ENCODE measurements at places on chromosomes 12 and 14.

DNA sequence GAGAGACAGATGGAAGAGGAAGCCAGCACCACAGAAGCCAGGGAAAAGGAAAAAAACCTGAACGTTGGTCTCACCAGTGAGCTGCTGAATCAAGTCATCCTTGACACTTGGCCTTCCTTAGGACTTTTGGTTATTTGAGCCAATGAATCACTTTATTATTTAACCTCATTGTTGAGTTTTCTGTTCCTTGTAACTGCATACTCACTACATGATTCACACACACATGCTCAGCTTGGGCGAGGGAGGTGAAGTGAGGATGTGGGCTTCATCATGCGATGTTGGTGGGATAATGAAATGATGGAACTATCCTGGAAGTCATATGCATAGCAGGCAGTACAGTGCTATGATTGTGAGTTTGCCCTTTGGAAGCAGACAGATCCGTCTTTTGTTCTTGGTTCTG is 40.6 kb upstream of the RPH3A start:
- no peak for DNase-seq

DNA sequence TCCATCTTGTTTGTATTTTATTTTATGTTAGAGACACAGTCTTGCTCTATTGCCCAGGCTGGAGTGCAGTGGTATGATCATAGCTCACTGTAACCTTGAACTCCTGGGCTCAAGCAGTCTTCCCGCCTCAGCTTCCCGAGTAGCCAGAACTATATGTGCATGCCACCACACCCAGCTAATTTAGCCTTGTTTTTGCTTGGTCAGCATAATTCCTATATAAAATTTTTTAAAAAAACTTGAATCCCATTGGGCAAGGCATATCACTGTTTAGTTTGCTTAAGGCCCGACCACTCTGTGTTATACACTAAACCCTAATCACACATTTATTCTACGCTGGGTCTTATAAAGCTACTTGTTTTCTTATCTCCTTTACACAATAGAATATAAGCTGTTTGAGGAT is 266.4 kb downstream of the AKAP6 start:
- no peak for DNase-seq

GRCh38 chr12:96906498-96906848 is 584 bp upstream of the NEDD1 start:
- no peak for DNase-seq

GRCh38 chr12:62677355-62677754 is 210.7 kb downstream of the MON2 start:
- no peak for DNase-seq

- DNase-seq: no peak
Observed at GRCh38 chr14:74653386-74654138, 41.5 kb upstream of the LTBP2 start.

- DNase-seq: no peak
Observed at GRCh38 chr12:131222329-131223139, 268.8 kb downstream of the ADGRD1 start.

DNA sequence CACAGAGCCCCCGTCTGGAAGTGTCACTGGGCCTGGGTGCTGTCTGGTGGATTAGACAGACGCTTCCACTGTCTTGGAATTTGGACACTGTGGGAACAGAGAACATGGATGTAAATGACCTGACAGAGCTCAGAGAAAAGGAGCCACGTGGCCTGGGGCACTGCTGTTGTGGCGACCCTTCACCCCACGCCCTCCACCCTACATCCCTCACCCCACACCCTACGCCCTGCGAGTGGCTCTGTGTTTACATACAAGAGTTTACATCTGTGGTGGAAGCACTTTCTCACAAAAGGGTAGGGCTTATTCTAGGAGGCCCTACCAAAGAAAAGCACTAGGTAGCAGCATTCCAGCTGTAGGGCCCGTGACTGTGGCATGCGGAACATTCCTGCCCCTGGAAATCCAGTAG is 47.7 kb downstream of the B4GALNT3 start:
- DNase-seq: no peak

DNA sequence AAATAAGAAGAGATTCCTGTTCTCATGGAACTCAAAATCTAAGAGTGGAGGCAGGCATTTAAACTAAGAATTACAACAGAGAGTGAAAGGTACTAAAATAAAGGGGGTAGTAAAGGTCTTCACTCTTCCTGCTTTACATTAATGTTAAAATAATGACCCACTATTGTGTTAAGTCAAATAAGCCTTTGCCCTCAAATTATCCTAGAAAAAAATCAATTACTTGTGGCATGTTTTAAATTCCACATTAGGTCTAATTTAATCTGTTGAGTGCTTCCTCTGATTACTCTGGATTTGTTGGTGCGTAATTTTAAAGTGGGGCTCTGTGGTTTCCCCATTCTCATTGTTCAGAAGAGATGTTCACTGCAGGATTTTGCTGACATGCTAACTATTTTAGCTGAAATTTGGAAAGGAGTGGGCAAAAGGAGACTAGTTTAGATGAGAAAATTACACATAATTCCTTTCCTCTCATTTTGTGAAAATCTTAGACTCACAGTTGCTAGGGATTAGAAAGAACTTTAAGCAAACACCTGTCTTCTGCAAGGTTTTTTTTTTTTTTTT is 35.5 kb downstream of the BTG1 start:
- no peak for DNase-seq

GRCh38 chr12:67239061-67239460 is 30.1 kb upstream of the CAND1 start:
- no peak for DNase-seq

DNA sequence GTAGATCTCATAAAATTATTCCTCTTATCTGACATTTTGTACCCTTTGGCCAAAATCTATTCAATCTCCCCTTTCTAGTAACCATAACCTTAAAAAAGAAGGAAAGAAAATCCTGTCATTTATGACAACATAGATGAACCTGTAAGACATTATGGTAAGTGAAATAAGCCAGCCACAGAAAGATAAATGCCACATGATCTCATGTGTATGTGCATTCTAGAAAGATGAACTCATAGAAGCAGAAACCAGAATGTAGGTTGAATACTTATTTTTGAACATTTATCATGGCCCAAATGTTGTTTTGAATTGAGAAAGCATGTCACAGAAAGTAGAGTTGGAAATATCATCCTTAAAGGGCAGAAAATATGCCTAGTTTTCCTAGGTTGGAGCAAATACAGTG is 1053.6 kb downstream of the SLC6A15 start:
- DNase-seq: no peak

DNA sequence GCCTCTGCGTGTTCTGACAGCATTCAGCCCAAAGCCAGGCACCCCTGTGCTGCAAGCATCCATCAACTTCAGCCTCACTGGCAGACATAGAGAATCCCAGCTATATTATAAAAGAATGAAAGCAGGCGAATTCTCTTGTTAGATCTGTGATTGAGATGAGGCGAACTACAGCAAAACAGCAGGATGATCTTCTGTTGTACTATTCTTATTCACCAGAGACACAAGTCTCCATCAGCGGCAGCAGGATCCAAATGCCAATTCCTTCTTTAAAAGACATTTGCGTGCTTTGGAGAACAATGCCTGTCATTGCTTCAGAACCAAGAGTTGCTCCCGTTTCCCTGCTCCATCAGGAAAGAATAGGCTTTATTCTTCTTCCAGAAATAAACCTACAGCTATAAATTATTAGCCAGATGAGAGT is 188.9 kb downstream of the SLC41A2 start:
- no peak for DNase-seq

DNA sequence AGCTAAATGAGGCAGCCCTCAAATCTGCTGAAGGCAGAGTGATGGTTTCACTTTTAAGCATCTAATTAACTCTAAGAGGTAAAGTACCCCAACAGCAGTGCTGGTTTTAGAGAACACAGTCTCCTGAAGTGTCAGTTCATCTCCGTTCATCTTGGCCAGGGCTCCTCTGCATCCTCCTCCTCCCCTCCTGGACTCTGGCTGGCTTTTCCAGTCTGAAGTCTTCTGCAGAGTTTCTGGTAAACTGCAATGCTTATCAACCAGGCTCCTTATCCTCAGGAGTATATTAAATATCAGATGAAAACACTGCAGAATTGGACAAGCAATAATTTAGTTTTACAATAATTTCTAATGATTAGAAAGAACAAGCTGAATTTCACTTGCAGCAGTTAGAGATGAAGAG is 115.4 kb downstream of the GTF2A1 start:
- DNase-seq: no peak

DNA sequence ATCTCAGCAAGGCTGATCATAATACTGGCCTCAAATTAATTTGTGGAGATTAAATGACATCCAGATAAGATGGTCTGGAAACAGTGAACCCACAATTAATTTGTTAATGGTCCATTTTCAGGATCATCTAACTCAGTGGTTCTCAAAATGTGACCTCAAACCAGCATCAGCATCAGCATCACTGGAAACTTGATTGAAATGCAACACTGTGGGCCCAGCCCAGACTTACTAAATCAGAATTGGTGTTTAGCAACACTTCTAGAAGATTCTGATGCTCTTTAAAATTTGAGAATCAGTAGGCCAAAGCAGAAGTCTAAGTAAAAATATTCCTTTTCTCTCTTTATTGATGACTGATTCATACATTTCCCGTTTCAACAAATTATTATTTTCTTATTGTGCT is 10.7 kb upstream of the KRT82 start:
- DNase-seq: no peak

DNA sequence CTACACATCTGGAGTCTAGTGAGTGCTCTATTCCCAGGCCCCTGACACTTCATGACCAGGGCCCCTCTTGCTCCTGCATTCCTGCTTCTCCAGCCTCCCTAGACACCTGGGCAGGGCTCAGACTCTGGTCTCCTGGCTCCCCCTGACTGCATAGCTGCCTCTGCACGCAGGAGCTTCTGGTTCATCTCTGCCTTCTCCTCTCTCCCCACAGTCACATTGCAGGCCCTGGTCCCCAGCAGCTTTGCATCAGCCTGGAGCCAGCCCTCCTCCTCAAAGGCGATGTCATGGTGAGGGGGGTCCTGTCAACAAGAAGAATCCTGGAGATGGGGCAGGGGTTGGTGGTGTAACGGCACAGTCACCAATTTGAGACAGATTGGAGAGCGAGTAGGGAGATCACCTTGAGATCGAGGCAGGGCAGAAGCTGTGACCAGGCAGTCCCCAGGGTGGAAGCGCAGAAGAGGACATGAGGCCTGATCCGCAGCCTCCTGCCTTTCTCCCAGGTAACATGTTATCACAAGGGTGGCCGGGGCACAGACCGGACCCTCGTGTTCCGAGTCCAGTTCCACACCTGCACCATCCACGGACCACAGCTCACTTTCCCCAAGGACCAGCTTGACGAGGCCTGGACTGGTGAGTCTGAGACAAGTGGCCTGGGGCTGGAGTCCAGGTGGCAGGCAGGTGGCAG is 8.1 kb downstream of the TNS2 start:
- DNase-seq: no peak

DNA sequence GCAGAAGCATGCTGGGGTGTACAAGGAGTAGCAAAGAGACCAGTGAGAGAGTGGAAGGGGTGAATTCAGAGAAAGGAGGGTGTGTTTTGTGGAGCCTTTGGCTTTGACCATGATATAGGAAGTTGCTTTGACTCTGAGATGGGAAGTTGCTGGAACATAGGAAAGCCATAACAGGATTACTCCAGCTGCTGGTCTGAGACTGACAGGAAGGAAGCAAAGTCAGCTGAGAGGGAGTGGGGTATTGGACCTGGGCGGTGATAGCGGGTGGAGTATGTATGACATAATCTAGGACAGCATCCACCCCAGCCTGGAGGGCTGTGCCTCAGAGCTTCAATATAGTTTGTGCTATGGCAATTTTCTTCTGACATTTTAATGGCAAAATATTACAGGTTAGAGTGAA is 324.4 kb downstream of the PDZRN4 start:
- no peak for DNase-seq

DNA sequence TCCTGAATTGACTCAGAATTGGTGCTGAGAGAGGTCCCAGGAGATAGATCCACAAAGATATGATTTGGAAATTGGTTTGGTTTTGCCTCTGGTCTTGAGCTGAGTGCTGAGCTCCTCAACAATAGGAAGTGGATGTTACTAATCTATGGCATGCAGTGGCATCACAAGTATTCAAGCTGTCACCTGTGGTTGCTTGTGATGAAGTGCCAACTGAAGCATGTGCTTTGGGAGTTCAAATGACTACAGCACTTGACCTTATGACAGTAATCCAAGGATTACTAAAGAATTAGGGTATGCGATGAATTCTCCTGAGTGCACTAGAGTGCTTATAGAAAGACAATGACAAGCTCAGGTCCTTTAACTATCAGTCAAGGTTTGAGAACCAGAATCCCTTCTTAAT is 406.2 kb downstream of the NOVA1 start:
- no peak for DNase-seq

DNA sequence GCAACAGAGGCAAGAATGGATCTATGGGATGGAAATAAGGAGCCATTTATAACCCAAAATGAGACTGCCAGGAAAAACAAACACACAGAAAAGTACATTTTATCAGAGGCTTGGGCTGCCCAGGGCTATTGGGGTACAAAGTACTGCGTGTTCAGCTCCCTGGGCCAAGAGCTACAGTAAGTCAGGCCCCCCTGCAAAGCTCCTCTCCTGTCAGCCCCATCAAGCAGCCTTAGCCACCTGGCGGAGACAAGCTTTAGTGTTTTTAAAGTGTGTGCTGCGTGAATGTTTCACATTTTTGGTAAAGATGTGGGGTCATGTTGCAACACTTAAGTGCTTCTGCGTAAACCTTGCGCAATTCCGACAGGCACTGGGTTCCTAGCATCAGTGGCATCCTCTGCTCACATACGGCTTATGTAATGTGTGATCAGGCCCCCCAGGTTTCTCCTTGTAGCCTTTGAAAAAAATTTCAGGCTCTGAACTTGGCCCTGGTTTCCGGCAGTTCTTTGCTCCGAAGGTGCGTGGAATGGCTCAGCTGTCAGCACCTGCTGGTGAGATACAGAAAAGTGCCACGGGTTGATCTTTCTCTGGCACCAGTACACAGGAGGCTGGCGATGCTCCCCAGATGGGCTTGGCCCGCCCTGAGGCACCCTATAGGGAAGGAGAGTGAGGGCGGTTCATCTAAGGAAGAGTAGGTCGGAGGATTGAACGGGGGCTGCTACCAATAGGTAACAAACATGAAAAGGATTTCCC is 198.7 kb upstream of the EEA1 start:
- no peak for DNase-seq

DNA sequence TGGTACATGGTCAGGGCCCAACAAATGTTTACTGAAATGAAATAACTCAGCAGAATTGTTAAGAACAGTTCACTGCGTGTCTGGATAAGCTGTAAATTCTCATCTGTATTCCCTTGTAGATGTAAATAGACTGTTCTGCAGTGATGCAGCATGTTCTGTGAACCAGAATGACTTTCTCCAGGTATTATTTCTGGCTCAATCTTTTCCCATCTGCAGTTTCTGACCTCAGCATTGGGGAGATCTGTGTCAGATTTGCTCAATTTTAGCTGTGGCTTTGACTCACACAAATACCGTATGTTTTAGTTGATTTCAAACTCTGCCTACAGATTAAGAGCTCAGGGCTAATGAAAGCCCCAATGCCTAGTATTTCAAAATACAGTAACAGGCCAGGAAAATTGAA is 49.2 kb upstream of the DICER1 start:
- no peak for DNase-seq

- DNase-seq: no peak
Observed at GRCh38 chr14:96380735-96381134, 11.2 kb upstream of the AK7 start.

- peak; percentile 64 for DNase-seq
Observed at GRCh38 chr12:116958402-116959197, 47.9 kb downstream of the FBXW8 start.
